COR-L47 (cell line): ENCODE measurements at places on chromosomes 13 and 19.

GRCh38 chr19:45467115-45467455 is 711 bp upstream of the FOSB start:
- no peak for DNase-seq

DNA sequence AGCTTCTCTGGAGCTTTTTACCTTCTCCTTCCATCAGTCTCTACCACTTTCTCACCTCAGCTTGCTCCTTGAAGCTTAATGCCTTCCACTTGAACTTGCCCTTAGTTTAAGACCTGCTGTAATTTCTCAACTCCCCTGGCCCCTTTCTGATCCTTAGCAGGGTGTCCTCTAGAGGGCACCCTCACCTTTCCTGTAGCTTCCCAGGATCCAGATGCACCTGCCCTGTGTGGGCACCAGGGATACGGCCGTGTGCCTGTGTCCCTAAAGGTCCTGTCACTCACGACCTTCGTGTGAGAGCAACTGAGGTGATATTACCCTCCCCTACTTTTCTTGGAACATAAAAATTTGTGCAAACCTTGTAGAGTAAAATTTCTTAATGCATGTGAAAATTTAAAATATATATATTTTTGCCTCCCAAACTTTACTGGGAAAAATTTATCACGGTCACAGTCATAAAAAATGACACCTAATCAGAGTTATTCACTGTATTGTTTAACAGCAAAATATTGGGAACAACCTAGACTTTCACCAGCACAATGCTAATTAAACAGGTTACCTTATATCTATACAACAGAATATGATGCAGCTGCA is 46.4 kb downstream of the PSG3 start:
- peak; percentile 15 for DNase-seq

- no peak for DNase-seq
These were observed 9.2 kb upstream of the WASF3 start for GRCh38 chr13:26548205-26548765.

- no peak for DNase-seq
These were observed 130.1 kb downstream of the SLITRK1 start for GRCh38 chr13:83752141-83752540.

DNA sequence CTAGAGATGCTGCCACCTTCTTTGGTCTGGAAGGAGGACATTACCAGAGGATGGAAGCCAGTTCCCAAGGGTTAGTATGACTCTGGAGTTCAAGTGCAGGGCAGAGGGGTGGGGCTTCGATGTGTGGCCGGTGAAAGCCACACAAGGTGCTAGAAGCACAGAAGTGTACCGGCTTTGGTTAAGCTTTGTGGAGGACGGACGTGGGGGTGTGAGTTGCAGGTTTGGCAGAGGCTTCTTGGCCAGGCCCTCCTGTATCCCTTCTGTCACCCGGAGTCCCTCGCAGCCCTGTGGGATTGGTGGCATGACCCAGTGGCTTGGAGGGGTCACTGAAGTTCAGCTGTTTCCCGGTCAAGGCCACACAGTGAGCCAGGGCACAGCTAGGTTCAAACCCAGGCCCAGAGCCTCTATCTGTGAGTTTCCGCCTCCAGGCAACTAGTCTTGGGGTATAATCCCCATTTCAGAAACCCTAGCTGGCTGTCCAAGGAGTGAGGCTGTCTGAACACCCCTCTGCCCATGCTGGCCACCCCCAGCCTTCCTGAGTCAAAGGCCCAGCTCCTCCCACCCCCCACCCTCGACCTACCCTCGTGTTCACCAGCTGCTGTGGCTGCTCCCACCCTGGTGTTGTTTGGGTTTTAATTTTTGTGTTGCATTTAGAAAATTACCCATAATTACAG is 4.6 kb upstream of the SSBP4 start:
- DNase-seq, result no peak
